Panc1 (cell line): ENCODE measurements at places on chromosomes 12 and 14.

GRCh38 chr12:95118138-95118787, 44.8 kb upstream of the NR2C1 start:
- no peak for DNase-seq

DNA sequence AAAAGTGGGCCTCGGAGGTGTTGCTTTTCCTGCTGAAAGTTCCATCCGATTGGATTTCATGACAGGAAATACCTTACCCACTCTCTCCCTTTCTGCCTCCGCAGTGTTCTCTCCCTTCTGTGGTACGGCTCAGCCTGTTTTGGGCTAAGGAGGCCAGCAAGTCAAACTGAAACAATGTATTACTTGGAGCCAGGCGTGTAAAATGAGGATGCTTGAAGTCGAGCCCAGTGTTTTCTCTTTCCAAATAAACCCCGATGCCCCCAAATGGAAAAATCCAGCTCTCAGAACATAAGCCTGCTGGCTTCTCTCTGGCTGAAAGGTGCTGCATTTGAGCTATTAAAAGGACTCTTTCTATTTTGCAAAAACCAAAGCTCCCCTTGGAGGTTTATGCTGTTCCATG, 124.7 kb downstream of the ZNF664 start:
- no peak for DNase-seq

DNA sequence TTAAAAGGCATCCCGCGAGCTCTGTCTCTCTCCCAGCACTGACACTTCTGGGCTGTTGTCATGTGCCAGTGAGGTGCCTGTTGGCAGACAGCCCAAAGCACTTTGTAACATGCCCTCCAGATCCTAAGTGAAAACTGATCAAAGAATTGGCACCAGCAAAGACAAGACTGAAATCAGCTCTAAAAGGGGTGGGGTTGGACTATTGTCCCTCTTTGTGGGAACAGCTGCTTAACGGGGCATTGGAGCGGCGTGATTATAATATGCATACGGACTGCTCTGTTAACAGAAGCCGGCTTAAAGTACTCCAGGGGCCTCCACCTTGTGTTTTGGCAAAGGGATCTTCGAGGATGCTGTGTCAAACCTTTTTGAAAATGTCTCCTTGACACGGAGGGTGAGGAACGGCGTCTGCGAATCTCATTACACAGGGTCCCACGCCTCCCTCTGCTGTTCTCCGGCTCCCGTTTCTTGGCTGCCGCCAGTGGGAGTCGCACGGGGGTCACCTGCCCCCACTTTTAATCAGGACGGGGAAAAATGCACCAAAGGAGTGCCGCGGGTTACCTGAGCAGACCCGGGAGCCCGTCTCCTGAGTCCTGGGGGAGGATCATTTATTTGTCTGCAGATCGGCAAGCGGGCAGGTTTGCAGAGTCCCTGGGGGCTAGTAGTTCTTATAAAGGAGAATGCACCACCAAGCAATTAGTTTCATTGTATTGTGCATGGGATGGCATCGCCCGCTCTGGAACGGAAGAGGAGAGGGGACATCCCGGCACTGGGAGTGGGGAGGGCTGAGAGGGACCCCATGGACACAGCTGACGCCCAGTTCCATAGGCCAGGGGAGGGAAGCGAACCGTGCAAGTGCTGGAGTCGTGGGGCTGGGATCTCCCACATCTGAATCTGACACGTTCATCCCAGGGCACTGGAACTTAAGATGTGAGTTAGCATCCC, 44.3 kb downstream of the SPRING1 start:
- no peak for DNase-seq

- DNase-seq: no peak
These were observed 218.6 kb upstream of the ATP2B1 start for GRCh38 chr12:89927226-89927698.

GRCh38 chr12:116402163-116402939, 124.9 kb upstream of the MED13L start:
- DNase-seq: no peak

GRCh38 chr12:109767991-109768900, 54.6 kb downstream of the FAM222A start:
- DNase-seq: no peak

DNA sequence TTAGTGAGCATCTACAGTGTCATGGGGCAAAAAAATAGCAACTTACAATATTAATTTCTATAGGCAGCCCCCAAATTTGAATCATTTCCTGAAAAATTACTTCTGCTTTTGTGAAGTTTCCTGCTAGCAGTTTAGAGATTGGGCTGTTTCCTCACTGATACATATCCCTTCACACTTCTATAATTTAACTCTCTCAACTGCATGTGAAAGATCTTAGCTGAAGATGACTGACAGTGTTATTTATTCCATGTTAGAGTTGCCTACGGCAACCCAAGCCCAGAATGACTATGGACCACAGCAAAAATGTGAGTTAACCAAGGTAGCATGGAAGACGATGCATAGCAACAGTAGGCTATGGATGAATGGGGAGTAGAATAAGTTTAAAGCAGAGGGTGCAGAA, at the start of gene KLRG1:
KLRG1 (plus strand) TSS at position 134 of the 400 bp plus-strand sequence; CDS start at position 224, 90 bp downstream.
- DNase-seq: no peak

GRCh38 chr12:62998454-62998853, 63.5 kb upstream of the PPM1H start:
- DNase-seq: no peak

DNA sequence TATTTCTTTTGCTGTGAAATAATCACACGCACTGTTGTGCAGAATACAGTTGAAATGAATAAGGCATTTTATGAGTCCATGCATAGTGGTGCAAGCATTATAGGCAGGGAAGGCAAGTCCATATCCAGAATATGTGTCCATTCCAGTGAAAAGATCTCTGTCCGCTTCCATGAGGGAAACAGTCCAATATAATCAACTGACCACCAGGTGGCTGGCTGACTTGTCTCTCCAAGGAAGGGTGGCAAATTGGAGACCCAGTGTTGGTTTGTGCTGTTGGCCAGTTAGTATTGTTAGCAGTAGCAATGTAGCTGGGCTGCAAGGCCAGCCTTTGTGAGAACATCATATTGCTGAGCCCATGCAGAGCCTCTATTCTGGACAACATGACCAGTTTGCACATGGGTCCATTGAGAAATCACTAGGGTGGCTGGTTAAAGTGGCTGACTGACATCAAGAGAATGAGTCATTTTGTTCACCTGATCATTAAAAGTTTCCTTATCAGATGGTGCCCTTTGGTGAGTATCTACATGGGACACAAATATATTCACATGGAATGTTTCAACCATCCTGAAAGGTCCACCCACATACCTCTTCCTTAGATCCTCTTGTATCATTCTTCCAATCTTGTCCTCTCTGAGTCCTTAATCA, 17.3 kb upstream of the YAF2 start:
- DNase-seq: no peak

DNA sequence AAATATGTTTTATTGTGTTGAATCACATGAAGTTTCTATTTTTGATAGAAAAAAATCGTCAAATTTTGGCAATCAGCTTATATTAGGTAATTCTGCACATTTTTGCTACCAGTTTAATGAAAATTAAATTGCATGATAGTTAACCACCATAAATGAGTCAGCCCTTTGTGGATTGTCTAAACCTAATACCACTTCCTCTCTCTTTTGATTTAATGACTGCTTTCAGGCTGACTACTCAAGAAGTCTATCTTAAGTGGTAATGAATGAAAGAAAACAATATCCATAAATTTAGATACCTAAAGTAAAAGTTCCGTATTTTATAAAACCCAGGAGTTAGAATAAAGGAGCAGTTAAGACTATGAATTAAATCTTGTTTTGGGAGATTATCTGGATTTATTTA, 450.5 kb downstream of the TMEM117 start:
- no peak for DNase-seq

- DNase-seq: no peak
These were observed 201.9 kb upstream of the FOXN3 start for GRCh38 chr14:89618811-89619551.

- no peak for DNase-seq
These were observed 70.2 kb downstream of the SLC25A47 start for GRCh38 chr14:100393362-100393761.

- no peak for DNase-seq
These were observed 26.7 kb downstream of the VEZT start for GRCh38 chr12:95244350-95244749.

- DNase-seq: no peak
These were observed 58.2 kb downstream of the GALNT9 start for GRCh38 chr12:132270969-132271754.

DNA sequence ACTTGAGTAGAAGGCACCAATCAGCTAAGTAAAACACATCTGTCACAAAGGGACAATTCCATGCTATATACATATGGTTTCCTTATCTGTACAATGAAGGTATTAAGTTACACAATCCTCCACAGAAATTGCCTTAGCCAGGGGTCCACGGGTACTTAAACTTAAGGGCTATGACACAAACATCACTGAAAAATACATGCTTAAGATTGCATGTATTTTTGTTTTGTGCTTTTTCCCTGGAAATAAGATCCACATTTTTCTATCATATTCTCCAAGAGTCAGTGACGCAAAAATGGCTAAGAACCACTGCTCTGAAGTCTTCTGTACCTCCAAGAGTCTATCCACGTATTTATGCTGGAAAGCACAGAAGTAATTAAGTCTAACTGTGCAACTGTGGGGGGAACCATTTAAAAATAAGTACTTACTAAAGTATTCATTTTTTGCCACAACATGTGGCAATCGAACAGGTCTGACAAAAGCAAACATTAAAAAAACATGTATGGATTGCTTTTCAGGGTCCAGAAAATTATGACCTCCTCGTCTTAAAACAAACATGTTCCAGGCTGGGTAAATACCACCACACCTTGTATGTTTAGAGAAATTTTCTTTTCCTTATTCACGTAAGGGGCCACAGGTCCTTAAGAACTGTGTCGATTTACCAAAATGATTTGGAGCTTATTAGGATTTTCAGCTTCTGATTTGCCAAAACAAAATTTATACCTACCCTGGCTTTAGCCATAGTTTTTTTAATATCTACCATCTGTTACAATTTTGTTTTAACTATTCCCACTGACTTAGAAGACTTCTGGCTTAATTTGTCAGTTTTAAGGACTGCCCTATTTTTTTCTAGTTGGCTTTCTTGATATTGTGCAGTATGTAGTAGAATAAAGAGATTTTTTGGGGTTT, 2.8 kb downstream of the SLC38A2 start:
- no peak for DNase-seq

- DNase-seq: no peak
These were observed 49.5 kb downstream of the CLMN start for GRCh38 chr14:95270203-95270602.

DNA sequence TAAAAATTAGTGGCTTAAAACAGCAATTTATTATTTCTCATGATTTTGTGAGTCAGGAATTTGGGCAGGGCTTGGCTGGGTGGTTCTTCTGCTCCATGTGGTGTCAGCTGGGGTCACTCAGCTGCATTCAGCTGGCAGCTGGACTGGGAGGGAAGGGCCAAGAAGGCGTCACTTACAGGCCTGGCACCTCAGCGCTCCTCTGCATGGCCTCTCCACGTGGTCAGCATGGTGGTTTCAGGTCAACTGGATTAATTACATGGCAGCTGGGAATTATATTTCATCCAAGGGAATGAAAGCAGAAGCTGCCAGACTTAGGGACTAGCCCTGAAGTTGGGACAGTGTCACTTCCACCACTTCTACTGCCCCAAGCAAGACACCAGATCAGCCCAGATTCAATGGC, 27.5 kb upstream of the IRF2BPL start:
- DNase-seq: no peak

- no peak for DNase-seq
These were observed 31.8 kb downstream of the SLC16A7 start for GRCh38 chr12:59627582-59627981.

DNA sequence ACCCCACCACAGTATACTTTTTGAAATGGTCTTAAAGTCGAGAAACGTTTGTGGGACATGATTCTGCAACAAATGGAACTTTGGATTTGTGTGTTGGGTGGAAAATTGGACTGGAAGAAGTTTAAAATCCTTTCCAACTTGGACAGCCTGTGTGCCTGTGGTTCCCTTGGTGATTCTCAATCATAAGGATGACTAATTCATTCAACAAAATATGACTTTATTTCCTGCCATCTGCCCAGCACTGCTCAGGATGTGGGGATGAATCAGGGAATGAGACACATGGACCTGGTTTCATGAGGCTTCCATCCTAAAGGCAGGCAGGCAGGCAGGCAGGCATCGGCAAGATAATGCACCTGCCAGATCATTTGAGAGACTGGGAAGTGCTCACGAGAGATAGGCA, 57.3 kb upstream of the TMEM132D start:
- DNase-seq: peak; percentile 36

DNA sequence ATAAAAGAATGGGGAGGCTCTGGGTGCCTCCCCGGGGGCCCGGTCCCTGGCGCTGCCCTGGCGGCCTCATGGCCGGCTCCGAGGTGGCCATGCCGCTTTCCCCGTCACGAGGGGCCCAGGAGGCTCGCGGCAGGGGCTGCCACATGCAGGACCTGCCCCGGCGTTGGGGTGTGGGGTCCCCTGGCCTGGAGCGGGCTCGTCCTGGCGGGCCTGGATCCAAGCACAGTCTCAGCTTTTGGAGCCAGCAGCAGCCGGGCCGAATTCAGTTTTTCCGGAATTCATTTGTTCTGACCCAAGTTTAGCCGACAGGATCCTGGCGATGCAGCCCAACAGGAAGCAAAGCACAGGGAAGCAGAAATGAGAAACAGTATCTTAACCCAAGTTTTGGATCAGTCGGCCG, 26.4 kb upstream of the AEBP2 start:
- no peak for DNase-seq

DNA sequence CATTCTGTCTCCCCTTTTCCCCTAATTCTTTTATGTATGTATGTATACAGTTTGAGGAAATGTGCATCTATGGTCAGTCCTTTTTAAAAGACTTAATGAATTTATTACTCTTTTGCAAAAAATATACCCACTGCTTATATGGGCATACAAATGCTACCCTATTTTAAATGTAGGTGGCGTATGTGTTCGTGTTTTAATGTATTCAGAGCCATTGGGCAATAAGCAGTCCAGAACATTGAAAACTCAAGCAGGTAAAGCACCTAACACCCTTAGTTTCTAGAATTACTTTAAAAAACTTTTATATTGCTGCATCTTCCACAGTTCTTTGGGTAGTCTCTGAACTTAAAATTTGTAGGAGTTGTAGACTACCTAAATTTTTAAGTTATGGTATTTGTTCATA, 42.6 kb upstream of the A2ML1 start:
- DNase-seq: no peak

DNA sequence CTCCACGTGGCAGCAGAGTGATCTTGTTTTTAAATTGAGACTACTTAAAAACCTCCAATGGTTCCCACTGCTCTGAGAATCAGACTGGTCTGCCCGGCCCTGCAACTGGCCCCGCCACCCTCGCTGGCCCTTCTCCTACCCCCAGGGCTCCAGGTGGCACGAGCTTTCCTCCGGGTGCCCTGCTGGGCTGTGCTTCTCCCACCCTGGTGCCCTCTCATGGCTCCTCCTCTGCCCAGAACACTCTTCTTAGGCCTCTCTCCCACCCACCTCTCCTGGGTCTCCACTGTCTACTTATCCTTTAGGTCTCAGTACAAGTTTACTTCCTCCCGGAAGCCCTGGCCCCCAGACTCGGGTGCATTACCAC, 26.5 kb downstream of the CCDC92 start:
- DNase-seq: no peak

GRCh38 chr12:111441107-111441928, 35.6 kb downstream of the SH2B3 start:
- no peak for DNase-seq

DNA sequence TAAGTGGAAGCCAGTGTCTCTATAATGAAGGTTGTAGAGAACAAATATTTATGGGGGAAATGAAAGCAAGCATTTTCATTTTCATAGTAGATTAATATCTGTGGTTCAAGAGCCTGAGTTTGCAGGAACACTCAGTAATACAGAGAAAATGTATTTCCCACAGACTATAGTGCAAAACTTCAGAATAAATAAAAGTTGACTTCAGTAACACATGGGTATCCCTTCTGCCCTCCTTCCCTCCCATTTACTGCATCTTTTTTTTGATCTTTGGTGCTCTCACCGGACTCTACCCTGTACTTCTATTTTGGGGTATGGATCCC, 75.3 kb upstream of the AMN1 start:
- no peak for DNase-seq
